ENCODE measurements at places on chromosomes 12 and 14.

DNA sequence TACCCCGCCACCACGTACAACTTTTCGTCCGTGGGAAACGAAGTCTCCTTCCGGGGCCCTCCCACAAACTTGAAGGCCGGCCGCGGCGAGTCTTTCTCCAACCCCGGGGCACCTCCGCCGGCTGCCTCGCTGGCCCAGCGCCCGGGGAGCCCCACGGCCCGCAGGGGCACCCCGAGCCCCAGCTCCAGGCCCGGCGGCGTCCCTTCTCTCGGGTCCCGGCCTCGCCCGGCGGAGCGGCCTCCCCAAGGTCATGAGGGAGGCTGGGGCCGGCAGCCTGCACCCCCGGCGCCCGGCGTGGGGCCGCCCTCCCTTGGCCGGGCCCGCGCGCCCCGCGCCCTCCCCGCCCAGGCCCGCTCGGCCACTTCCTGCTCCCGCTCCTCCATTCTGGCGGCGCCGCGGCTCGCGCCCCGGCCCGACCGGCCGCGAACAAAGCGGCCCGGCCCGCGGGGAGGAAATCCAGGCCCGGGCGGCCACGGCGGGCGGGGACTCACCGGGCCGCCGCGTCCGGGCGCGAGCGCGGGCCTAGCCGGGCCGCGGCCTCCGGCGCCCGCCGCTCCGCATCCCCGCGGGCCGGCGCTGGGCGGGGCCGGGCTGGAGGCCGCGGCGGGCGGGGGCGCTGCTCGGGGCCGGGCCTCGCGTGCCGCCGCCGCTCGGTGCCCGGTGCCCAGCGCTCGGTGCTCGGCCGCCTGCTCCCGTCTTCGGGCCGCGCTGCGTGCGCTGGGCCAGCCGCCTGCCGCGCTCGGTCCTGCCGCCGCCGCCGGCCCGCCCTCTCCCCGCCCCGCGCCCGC, at the start of gene AKT1:
AKT1 (minus strand) TSS at position 756 of the 788 bp plus-strand sequence. CDS start 3,105 bp downstream, outside the sequence.
- DNase-seq, result no peak

DNA sequence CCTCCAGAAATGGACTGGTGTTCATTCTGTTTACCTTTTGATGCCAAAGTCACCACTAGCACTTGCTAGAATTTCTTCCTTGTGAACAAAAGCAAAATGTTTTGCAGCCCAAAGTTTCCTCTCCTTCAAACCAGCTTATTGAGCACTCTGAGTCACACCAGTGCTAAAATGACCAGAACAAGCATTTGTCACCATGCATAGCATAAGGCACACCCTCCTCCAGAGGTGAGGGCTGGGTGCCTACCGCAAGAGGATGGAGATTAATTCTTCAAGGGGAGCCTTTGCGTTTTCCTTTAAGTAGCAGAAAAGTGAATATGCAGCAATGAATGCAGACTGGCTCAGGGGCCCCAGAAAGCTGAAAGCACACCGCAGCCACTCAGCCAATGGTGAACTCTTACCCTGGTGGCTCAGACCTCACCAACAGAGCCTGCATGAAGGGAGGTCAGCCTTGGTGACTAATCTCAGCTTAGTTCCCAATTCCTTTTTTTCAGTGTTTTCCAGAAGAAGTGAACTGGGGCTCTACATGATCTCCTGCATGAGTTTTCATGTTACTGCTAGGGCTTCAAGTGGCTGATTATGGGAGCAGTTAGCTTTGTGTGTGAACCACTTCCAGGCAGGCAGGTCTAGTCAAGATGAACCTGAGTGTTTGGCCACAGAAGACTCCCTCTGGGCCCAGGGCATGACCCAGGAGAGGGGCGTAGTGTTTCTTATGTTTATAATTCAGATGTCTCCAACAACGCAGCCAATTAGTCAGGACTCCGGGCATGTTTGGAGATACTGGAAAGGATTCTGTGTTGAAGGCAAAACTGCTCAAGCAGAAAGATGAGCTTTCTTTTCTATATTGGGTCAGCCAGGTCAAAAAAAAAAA, 96.3 kb downstream of the PAX9 start:
- no peak for DNase-seq

DNA sequence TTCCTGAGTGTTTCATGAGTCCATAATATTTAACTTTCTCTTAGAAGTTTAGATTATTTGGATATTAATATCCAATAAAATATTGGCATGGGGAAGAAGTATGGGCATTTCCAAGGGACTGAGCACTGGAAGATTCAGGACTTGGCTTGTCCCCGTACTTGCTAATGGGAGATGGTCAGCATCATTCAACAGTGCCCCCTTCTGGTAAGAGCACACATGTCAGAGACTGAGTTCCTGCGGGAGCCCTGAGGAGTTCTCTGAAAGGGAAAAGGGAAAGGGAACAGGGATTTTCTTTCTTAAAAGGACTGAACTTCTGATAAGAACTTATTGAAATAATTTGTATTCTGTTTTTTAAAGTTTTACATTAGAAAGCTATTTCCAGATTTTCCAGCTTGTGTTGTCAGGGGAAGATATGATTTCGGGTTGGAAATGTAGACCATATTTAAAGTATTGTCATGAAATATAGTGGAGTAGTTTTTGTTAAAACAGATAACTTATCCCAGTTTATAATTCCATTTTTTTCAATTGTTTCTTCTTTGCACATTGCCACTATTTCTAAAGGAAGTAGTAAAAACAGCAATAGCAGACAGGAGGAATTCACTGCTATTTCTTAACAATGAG, 59.8 kb upstream of the C12orf71 start:
- peak; percentile 20 for DNase-seq

DNA sequence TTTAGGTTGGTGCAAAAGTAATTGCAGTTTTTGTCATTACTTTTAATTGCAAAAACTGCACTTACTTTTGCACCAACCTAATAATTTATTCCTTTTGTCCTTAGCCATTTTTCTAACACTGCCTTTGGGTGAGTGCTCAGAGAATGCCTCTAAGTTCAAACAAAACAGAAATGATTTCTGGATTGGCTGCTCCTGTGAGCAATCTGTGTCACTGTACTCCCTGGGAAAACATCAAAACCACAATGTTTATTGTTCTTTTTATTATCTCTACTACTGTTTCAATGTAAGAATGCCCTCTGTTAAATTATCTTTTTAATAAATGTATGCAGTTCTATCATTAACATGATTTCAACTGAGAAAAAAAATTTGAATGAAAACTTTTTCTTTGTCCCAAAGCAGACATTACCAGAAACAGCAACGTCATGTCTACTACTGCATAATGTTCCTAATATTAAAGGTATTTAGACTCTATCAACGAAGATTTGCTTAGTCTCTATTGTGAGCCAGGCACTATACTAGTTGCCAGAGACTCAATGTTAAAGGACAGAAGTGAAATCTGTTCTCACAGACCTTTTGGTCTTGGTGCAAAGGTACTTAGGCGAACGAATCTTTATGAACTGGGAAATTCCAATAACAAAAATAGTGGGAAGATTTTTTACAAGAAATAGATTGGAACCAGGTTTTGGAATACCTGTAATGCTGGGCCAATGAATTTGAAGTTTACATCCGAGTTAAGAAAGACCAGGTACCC, 6.2 kb downstream of the SLC41A2 start:
- DNase-seq, result no peak
